ENCODE measurements at places on chromosomes 3 and 15.

DNA sequence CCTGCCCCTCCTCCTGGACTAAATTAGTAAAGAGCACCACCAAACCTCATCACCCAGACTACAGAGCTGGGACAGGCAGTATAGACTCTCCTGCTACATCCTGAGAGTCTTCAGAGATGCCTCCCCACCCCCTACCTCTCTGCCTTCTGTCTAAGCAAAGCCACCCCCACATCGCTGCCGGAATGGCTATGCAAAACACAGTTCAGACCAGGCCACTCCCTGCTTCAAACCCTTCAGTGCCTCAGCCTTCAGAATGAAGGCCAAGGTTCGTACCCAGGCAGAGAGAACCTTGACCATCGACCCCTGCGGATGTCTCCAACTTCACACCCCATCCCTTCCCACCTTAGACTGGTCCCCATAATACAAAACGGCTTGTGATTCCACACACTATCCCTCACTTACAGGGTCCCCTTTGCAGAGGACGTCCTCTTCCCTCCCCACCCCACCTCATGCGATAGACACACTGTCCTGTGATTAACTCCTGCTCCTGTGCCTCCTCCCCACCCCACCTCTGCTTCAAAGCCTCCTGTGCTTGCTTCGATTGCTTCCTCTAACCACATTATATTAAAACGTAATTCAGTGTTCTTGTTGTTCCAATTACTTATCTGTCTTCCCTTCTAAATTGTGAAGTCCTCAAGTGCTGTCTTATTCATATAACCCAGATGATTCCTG lies 175.3 kb downstream of the UACA start:
- no peak overlapping the region for H3K4me3 ChIP-seq
- H3K4me1 ChIP-seq = peaks cover 3% of the 10 kb centered on the region
- no peaks in the 10 kb centered on the region for H3K36me3 ChIP-seq
- DNase-seq = no peak
- no peaks in the 10 kb centered on the region for H3K27me3 ChIP-seq

DNA sequence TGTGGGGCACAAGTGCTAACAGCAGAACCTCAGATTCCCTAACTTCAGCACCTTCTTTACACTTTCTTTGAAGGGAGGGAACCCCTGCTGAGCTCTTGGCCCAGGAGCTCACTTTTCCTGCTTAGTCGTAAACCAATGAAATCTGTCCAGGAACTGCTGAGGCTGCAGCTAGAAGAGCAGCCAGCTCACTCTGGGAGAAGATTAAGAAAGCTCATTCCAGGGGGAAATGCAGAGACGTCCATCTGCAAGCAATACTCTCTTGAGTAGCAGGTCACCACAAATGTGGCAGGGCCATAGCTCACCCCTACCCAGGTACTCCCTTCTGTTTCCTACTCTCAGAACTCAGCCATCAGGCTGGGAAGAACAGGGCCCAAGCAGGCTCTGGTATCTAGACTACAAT lies 103.3 kb downstream of the WDR76 start:
- H3K4me1 ChIP-seq = no peaks in the 10 kb centered on the region
- no peak overlapping the region for H3K27ac ChIP-seq

DNA sequence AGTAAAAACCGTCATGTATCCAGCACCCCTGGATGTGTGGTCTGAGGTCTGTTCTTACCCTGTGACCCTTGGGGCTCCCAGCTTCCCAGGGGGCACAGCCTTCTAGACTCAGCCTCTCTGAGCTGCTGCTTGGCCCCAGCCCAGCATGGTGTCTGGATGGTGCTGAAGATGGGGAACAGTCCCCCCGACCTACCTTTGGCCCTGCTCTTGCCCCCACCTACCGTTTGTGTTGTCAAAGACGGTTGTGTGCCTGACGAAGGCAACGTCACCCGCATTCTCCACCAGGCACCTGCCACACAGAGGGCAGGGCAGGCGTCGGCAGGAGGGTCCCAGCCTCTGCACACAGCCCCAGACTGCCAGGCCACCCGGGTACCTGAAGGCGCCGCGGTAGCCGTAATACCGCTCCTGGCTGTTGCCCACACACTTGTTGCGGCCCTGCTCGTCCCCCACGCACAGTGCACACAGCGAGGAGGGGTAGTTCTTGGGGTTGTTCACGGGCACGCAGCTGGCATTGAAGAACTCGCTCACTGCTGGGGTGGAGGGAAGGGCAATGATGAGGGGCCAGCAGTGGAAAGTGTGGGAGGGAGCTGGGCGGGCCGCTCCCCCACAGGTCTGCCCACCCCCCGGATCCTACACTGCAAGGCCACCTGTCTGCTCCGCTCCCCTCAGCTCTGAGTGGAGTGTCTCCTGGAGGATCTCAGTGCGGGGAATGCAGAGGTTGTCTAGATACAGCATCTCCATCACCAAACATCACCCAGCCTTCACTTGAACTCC lies 21.0 kb downstream of the MELTF start:
- no peak overlapping the region for H3K4me3 ChIP-seq
- H3K4me1 ChIP-seq = no peaks in the 10 kb centered on the region
- no peak overlapping the region for H3K27ac ChIP-seq
- no peaks in the 10 kb centered on the region for H3K27me3 ChIP-seq
- DNase-seq = no peak
- no peaks in the 10 kb centered on the region for H3K36me3 ChIP-seq

DNA sequence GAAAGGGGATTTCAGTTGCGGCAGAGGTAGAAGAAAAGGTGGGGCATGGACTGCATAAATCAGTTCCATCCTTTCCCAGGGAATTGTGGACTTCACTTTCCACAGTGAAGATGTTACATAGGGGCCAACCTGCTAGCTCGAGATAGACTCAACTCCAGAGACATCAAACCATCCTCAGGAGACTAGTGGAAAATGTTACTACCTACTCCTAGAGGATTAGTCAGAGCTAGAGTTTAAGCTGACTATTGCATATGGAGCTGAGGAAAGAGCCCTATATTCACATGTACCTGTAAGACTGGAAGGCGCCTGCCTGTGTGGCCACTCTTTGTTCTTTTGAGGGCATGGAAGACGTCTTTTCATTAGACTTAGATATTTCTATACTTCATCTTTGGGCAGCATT lies 69.2 kb downstream of the KLHL25 start:
- DNase-seq = no peak
- H3K4me1 ChIP-seq = peaks cover 4% of the 10 kb centered on the region
- peak overlapping the region; percentile 14 for H3K27ac ChIP-seq
- no peaks in the 10 kb centered on the region for H3K27me3 ChIP-seq
- H3K4me3 ChIP-seq = no peak overlapping the region

DNA sequence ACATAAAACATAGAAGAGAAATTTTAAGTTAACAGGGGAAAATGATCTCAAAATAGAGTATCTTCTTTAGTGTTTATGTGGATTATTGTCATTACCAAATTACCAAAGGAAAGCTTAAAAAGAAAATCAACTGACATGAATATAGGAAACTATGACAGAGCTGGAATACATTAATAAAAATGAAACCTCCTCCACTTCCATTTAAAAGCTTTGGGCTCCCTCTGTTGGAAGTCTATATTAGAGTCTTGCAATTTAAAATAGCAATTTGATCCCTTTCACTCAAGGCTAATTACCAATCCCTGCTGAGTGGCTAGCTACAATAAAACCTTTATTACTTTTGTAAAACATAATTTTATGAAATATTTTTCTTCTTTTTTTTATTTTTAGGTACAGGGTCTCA lies 61.4 kb upstream of the IMPG2 start:
- H3K27ac ChIP-seq = no peak overlapping the region
- H3K27me3 ChIP-seq = no peaks in the 10 kb centered on the region
- no peak for DNase-seq
- no peaks in the 10 kb centered on the region for H3K36me3 ChIP-seq
- no peak overlapping the region for H3K4me3 ChIP-seq
- H3K4me1 ChIP-seq = peaks cover 10% of the 10 kb centered on the region

DNA sequence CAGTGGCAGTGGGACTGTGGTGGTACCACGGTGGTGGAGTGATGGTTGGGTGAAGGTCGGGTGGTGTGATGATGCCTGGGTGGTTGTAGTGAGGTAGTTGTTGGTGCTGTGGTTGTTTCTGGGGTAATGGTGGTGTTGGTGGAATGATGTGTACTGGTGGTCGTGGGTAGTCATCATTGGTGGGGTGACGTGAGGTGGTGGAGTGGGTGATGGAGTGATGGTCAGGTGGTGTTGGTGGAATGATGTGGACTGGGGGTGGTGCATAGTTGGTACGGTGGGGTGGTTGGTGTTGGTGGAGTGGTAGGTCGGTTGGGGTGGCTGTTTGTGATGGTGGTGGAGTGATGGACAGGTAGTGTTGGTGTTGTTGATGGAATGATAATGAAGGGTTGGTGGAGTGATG lies 87.1 kb downstream of the PDCD6IP start:
- H3K27ac ChIP-seq = no peak overlapping the region
- peaks cover 9% of the 10 kb centered on the region for H3K4me1 ChIP-seq
- no peaks in the 10 kb centered on the region for H3K27me3 ChIP-seq

DNA sequence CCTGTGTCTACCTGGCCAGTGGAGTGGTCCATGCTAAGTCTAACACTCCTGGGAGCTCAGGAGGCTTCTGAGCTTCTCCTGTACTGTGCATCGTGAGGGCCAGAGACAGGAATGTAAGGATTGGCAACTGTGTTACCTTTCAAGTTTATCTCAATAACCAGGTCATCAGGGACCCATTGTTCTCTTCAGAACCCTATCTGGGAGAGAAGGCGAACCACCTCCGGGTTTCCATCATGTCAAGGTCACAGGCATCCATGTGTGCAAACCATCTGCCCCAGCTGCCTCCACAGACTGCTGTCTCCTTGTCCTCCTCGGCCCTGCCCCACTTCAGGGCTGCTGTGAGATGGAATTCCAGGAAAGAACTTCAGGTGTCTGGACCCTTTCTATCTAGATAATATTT lies 5.9 kb downstream of the ANKRD63 start:
- no peaks in the 10 kb centered on the region for H3K36me3 ChIP-seq
- DNase-seq = no peak
- no peaks in the 10 kb centered on the region for H3K4me1 ChIP-seq
- peaks cover 35% of the 10 kb centered on the region for H3K27me3 ChIP-seq
- H3K4me3 ChIP-seq = no peak overlapping the region
- H3K27ac ChIP-seq = no peak overlapping the region

DNA sequence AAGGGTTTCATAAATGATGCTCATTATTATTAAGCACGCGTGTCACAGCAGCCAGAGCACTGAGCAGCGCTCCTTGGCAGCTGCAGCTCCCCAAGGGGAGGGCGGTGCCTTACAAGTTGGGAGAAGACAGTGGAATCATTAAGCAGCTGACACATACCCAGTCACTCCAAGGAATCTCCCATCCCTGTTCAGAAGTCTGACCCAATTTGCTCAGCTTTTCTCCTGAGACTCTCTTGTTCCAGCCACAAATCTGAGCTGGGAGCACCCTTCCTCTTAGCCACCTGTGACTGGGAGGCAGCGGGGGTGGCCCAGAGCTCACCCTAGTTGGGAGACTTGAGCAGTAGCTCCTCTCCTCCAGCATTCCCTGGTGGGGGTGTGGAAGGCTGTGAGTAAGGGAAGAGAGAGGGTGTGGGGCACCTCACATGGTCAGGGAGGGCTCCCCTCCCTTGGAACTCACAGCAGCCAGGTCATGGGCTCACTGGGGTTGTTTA lies 64.3 kb downstream of the DUT start:
- no peak overlapping the region for H3K4me3 ChIP-seq
- peak; percentile 92 for DNase-seq
- H3K27me3 ChIP-seq = no peaks in the 10 kb centered on the region
- no peak overlapping the region for H3K27ac ChIP-seq
- no peaks in the 10 kb centered on the region for H3K36me3 ChIP-seq

DNA sequence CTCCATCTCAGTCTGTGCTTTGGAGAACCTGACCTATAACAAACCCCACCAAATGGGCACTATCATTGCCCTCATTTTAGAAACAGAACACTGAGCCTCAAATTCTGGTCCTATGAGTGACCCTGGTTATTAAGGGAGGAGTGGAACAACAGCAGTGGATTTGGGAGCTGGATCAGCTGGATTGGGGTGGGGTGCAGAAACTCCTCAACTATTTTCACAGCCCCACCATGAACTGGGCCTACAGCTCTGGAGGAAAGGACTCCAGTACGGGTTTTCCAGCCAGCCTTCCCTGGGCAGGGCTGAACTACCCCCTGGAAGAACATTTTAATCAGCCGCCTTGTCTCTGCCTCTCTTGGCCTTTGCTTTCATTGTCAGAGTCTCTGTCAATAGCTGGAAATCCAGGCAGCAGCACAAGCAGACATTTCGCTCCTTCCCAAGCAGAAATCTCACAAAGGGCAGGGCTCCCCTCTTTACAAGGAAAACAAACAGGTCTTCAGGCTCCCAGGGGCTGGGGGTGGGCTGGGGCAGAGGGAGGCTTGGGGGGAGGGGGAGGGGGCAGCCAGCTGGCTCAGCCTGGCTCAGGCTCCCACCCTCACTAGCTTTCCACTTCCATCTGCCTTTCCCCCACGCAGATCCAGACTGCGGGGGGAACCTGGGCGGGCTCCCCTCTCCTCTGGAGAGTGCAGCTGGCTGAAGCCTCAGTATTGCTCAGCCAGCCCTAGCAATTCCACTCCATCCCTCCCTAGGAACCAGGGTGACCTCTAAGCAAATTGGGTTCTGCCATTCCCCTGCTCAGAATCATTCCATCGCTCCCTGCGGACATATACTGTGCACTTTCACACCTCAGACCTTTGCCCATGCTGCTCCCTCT lies 13.7 kb upstream of the TLE3 start:
- H3K4me1 ChIP-seq = peaks cover 7% of the 10 kb centered on the region
- no peaks in the 10 kb centered on the region for H3K27me3 ChIP-seq

GRCh38 chr15:44666210-44667038 lies 3.0 kb upstream of the SPG11 start:
- no peak overlapping the region for H3K27ac ChIP-seq
- peaks cover 15% of the 10 kb centered on the region for H3K4me1 ChIP-seq
- peaks cover 3% of the 10 kb centered on the region for H3K27me3 ChIP-seq
- H3K36me3 ChIP-seq = no peaks in the 10 kb centered on the region
- no peak for DNase-seq

DNA sequence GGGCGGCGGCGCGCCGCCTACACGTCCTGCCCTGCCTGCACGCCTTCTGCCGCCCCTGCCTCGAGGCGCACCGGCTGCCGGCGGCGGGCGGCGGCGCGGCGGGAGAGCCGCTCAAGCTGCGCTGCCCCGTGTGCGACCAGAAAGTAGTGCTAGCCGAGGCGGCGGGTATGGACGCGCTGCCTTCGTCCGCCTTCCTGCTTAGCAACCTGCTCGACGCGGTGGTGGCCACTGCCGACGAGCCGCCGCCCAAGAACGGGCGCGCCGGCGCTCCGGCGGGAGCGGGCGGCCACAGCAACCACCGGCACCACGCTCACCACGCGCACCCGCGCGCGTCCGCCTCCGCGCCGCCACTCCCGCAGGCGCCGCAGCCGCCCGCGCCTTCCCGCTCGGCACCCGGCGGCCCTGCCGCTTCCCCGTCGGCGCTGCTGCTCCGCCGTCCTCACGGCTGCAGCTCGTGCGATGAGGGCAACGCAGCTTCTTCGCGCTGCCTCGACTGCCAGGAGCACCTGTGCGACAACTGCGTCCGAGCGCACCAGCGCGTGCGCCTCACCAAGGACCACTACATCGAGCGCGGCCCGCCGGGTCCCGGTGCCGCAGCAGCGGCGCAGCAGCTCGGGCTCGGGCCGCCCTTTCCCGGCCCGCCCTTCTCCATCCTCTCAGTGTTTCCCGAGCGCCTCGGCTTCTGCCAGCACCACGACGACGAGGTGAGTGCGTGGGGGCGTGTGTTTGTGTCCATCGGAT lies 602 bp downstream of the TRIM71 start:
- no peak for DNase-seq
- H3K27me3 ChIP-seq = peaks cover 80% of the 10 kb centered on the region
- H3K4me3 ChIP-seq = peak overlapping the region; percentile 60
- H3K4me1 ChIP-seq = peaks cover 6% of the 10 kb centered on the region
- H3K27ac ChIP-seq = no peak overlapping the region
- H3K36me3 ChIP-seq = no peaks in the 10 kb centered on the region

GRCh38 chr15:35427091-35427490 lies 118.9 kb downstream of the DPH6 start:
- no peak for DNase-seq
- no peaks in the 10 kb centered on the region for H3K27me3 ChIP-seq
- no peak overlapping the region for H3K27ac ChIP-seq

Data from psoas muscle (tissue), 8 donors.